Thymus (tissue), 14 donors: ENCODE measurements at places on chromosomes 6 and 20.

GRCh38 chr6:122609881-122610689 is at the start of gene PKIB:
Gene PKIB, plus strand, starts transcription at chr6:122610405. Its CDS starts 107,390 bp downstream, at chr6:122717795.
- H3K36me3 ChIP-seq, result no peaks in the 10 kb centered on the region
- H3K27ac ChIP-seq, result no peak within 1 kb of the TSS
- peaks cover 12% of the 10 kb centered on the region for H3K27me3 ChIP-seq
- DNase-seq, result no peak
- peak within 1 kb of the TSS; percentile 22 for H3K4me3 ChIP-seq
- peaks cover 8% of the 10 kb centered on the region for H3K4me1 ChIP-seq

DNA sequence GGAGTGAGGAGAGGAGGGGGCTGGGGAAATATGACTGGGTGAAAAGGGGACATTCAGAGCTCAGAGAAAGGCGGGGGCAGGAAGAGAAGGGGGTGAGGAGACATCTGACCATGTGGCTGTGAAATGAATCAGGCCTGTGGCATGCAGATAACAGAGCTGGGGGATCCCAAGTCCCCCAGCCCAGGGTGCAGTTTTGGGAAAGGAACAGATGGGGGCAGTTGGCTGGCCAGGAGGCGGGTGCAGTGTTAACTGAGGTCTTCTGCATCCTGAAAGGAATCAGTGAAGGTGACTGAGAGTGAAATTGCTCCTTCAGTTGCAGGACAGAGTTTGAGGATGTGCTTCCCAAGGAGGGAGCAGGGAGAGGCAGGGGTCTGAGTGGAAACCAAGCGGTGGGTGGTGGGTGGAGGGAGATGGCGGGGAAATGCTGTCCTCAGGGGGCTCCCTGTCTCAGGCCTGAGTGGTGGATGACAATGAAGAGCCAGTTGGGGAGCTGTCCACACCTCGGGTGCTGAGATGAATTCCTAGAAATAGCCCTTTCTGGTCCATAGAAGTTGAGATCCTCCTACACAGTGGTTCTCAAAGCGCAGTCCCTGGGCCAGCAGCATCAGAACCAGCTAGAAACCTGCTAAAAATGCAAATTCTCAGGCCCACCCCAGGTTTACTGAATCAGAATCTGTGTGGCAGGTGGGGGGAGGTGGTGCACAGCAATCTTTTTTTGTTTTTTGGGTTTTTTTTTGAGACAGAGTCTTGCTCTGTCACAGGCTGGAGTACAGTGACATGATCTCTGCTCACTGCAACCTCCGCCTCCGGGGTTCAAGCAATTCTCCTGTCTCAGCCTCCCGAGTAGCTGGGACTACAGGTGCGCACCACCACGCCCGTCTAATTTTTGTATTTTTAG is 26.0 kb upstream of the CCDC167 start:
- no peaks in the 10 kb centered on the region for H3K36me3 ChIP-seq
- no peak overlapping the region for H3K4me3 ChIP-seq
- peaks cover 2% of the 10 kb centered on the region for H3K27me3 ChIP-seq
- no peak for DNase-seq

GRCh38 chr6:138086573-138087196 is 20.5 kb downstream of the PERP start:
- H3K27ac ChIP-seq, result no peak overlapping the region
- H3K4me3 ChIP-seq, result no peak overlapping the region
- H3K27me3 ChIP-seq, result peaks cover 2% of the 10 kb centered on the region
- H3K36me3 ChIP-seq, result no peaks in the 10 kb centered on the region

GRCh38 chr20:38617011-38617829 is 15.6 kb downstream of the ARHGAP40 start:
- H3K27ac ChIP-seq, result no peak overlapping the region
- H3K36me3 ChIP-seq, result no peaks in the 10 kb centered on the region
- H3K4me1 ChIP-seq, result no peaks in the 10 kb centered on the region
- H3K4me3 ChIP-seq, result no peak overlapping the region
- no peak for DNase-seq

DNA sequence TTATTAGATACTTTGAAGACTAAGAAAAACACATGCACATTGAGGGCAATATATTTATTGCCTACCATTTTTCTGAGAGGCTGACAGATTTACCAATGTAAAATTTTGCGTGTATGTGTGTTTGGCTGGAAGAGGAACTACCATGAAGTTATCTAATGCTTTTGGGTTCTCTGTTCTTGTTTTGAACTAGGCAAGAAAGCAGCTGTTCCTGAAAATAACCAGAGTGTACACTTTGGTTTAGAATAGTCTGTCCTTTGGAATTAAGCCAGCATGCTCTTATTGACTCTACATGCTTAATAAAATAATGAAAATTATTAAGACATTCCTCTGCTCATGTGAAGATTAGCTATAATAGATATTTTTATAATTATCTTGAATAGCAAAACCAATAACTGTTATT is 129.2 kb downstream of the MYB start:
- DNase-seq, result no peak
- no peak overlapping the region for H3K27ac ChIP-seq
- no peaks in the 10 kb centered on the region for H3K36me3 ChIP-seq
- H3K4me1 ChIP-seq, result no peaks in the 10 kb centered on the region
- H3K27me3 ChIP-seq, result no peaks in the 10 kb centered on the region
- H3K4me3 ChIP-seq, result no peak overlapping the region

GRCh38 chr6:44025226-44025625 is 102.0 kb downstream of the MRPL14 start:
- no peaks in the 10 kb centered on the region for H3K27me3 ChIP-seq
- no peak overlapping the region for H3K27ac ChIP-seq
- H3K36me3 ChIP-seq, result no peaks in the 10 kb centered on the region
- H3K4me3 ChIP-seq, result no peak overlapping the region
- no peak for DNase-seq

DNA sequence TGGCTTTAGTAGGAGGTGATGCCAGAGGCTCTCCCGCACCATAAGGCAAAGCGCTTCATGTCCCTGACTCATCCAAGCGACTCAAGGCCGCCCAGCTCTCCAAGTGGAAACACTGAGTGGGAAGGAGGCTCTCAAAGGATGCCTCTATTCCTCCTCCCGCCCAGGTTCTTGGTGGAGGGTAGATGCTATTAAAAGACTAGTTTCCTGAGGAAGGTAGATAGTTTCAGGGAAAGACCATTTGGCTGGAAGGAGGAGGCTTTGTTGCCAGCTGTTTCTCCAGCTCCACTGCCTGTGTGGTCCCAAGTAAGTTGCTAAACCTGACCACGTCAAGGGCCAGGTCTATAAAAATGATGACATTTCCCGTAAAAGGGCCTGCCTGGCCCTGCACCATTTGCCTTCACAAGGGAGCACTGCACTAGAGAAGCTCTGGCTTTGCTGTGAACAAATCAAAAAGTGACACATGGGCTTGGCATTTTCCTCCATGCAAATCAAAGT is 48.2 kb downstream of the GMDS start:
- H3K4me1 ChIP-seq, result no peaks in the 10 kb centered on the region
- no peak overlapping the region for H3K27ac ChIP-seq

DNA sequence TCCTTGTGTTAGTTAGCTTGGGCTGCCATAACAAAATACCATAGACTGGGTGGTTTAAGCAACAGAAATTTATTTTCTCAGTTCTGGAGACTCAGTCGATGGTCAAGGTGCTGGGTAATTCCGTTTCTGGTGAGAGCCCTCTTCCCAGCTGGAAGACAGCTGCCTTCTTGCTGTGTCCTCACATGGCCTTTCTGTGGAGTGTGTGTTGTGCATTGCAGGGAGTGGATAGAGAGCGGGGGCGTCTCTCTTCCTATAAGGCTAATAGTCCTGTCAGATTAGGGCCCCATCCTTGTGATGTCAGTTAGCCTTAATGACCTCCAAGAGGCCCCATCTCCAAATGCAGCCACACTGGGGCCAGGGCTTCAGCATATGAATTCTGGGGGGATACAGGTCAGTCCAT is 19.2 kb downstream of the CHMP4B start:
- no peak overlapping the region for H3K4me3 ChIP-seq
- H3K4me1 ChIP-seq, result peaks cover 50% of the 10 kb centered on the region
- peak overlapping the region; percentile 23 for H3K27ac ChIP-seq
- H3K27me3 ChIP-seq, result no peaks in the 10 kb centered on the region
- DNase-seq, result no peak

DNA sequence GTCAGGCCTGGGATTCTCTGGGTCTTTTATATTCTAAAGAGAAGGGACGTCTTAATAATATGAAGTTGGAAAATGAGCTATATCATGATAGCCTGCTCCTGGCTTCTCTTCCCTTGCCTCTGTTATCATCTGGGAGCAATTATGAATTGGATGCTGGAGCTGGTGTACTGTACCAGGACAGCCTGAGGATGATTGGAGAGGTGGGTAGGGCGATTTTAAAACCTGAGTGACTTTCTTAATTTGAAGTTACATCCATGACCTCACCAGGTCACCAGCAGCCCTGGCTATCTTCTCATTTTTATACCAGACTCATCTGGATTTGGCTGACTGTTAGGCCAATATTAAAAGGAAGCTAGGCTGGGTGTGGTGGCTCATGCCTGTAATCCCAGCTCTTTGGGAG is 317.6 kb downstream of the CLIC5 start:
- H3K27me3 ChIP-seq, result no peaks in the 10 kb centered on the region
- H3K36me3 ChIP-seq, result no peaks in the 10 kb centered on the region
- no peak overlapping the region for H3K4me3 ChIP-seq
- no peak for DNase-seq

- H3K4me3 ChIP-seq, result no peak overlapping the region
- no peaks in the 10 kb centered on the region for H3K36me3 ChIP-seq
- H3K27ac ChIP-seq, result peak overlapping the region; percentile 36
- H3K27me3 ChIP-seq, result no peaks in the 10 kb centered on the region
- DNase-seq, result no peak
Observed at GRCh38 chr6:134437376-134437775, 119.5 kb upstream of the SGK1 start.

- DNase-seq, result no peak
- peaks cover 9% of the 10 kb centered on the region for H3K27me3 ChIP-seq
- H3K27ac ChIP-seq, result no peak overlapping the region
- H3K4me3 ChIP-seq, result no peak overlapping the region
- peaks cover 9% of the 10 kb centered on the region for H3K4me1 ChIP-seq
Observed at GRCh38 chr6:56958481-56958880, 3.6 kb downstream of the BEND6 start.

DNA sequence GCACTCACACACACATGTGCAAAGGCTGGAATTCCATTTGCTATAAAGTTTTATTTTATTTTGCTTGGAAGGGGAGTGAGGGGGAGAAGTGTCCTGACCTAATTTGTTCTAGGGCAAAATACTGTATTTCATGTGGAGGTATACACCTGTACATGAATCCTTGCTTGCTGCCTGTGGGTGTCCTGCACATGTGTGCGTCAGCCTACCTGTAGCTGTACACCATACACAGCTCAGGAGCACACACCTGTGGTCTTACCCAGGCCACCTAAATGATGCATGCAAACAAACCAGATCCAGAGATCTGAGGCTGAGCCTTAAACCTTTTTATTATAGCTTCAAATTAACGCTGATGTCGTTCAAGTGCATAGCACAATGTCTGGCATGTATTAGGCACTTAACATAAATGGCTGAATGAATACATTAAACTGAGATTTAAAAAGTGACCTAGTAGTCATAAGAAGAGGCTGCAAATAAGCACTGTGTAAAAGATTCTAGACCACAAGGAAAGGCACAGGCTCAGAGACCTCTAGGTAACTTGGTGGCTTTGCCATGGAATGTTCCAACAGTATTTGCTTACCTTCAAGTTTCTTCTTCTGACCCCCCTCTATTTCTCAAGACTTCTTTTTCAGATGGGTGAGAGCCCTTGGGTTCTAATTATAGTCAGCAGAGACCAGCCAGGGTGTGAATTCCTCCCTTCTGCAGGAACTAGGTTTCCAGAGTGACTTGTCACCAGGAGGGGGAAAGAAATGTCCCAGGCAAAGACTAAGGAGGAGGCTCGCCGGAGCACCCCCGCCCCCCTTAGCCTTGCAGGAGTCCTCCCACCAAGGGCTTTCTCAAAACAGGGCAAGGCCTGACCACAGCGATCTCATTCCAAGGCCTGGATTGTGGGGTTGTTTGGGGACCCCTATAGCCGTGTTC is 13.4 kb downstream of the FOXC1 start:
- H3K27ac ChIP-seq, result peak overlapping the region; percentile 15
- peaks cover 5% of the 10 kb centered on the region for H3K4me1 ChIP-seq
- H3K36me3 ChIP-seq, result peaks cover 5% of the 10 kb centered on the region
- DNase-seq, result no peak
- no peak overlapping the region for H3K4me3 ChIP-seq

- H3K27ac ChIP-seq, result no peak overlapping the region
- no peaks in the 10 kb centered on the region for H3K27me3 ChIP-seq
- no peak overlapping the region for H3K4me3 ChIP-seq
- no peaks in the 10 kb centered on the region for H3K36me3 ChIP-seq
- no peak for DNase-seq
Observed at GRCh38 chr6:106692112-106692818, 62.9 kb downstream of the QRSL1 start.

DNA sequence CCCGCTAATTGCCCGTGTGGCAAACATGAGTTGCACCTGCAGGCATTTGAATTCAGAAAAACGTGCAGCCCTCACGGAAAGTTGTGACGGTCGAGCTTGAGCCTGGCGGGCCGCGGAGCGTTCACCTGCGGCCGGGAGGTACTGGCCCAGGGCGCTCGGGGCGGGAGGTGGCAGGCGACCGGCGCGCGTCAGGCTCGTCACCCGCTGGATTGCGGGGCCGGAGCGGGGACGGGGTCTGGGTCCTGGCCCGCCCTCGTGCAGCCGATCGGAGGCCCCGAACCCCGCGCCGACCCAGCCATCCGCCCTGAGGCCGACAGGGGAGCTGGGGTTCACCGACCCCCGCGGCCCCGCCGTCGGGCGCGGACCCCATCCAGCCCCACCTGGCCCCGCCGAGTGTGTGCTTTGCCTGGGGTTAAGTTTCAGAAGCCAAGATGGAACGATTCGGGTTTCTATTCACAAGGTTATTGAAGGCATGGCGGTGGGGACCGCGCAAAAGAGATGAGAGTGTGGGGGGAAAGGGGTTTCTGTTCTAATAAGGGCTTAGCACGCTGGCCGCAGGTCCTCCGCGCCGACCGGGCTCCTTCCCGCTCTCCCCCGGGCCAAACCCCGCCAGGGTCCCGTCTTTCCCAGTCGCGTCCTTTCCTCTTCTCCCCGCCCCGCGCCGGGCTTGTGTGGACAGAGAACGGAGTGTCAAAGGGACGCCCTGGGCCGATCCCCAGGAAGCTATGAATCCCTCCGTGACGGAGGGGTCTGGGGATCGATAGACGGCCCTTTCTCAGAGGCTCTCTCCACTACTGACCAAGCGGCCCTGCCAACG is 1.6 kb upstream of the HEY2 start:
- no peak overlapping the region for H3K27ac ChIP-seq
- peak overlapping the region; percentile 69 for H3K4me3 ChIP-seq
- DNase-seq, result no peak
- no peaks in the 10 kb centered on the region for H3K36me3 ChIP-seq
- H3K4me1 ChIP-seq, result peaks cover 22% of the 10 kb centered on the region

GRCh38 chr20:16216227-16216913 is 356.9 kb downstream of the KIF16B start:
- no peak overlapping the region for H3K27ac ChIP-seq
- H3K4me1 ChIP-seq, result no peaks in the 10 kb centered on the region
- no peak overlapping the region for H3K4me3 ChIP-seq

DNA sequence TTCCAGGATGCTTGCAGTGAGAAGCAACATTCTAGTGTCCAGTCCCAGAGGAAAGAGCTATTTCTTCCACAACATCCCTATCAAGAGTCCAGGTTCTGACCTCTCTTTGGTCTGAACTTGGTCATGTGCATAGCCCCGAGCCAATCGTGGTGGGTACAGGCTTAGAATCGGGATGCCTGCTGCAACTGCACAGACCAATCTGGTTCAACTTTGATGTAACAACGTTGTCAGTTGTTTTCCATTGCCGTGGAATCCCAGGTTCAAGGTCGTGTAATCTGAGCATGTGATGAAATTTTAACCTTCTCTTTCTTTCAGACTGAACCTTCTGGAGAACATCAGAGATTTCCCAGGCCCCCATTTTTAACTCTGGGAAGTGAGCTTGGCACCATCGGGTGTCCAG is 130.5 kb downstream of the ANKRD60 start:
- no peaks in the 10 kb centered on the region for H3K27me3 ChIP-seq
- no peaks in the 10 kb centered on the region for H3K36me3 ChIP-seq
- no peak for DNase-seq
